ENCODE measurements at places on chromosomes 12 and 14.

GRCh38 chr12:85568395-85569103, 267.7 kb downstream of the RASSF9 start:
- no peak for DNase-seq

GRCh38 chr14:33229269-33229929, 290.7 kb downstream of the NPAS3 start:
- DNase-seq: no peak

DNA sequence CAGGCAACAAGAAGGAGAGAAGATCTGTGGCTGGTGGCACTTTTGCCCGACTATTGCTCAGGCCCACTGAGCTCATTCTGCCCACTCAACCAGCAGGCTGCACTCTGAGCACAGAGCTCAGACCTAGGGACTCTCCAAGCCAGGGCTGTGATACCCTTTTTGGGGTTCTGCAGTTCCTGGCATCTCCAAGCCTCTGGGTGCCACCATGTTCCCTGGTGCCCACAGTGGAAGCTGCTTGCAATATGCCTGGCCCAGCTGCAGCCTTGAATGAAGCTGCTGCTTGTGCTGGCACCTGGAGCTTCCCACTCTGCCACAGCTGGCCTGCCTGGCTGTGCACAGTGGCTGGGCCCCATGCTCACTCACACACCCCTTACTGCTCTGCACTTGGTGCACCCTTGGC, 236.1 kb downstream of the ADGRD1 start:
- DNase-seq: no peak

DNA sequence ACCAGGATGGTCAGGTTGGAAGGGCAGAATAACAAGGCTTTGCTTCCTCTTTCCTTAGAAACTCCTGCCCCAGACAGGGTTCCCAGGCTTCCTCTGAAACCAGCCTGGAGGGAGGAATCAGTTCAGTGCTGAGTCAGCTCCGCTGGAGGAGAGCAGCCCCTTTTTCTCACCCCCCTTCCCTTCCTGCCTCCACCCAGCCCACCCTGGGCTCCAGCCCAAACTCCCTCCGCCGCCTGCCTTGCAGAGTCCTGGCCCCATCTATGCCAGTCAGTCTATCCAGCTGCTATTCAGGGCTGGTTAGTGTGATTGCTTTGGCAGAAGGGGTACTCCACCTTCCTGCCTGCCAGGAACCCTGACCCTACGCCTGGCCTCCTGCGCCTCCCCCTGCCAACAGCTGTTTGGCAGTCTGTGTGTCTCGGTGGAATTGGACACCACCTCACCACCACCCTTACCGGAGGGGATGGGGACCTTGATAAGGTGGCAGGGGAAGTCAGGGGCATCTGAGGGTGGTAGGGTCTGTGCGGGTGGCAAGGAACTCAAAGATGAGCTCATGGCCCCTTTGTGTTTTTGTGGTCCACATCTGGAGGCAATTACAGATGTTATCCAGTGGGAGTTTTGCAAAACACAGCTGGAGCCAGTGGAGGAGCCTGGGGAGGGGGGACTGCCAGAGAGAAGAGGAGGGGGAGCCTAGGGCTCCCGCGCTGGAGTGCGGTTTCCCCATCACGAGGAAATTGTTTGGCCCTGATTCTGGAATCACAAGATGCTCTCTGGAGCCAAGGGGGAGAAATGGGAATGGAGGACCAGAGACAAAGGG, 12.2 kb downstream of the MMP14 start:
- DNase-seq: no peak

- DNase-seq: no peak
Observed at GRCh38 chr12:100868487-100868886, 73.9 kb downstream of the ANO4 start.

DNA sequence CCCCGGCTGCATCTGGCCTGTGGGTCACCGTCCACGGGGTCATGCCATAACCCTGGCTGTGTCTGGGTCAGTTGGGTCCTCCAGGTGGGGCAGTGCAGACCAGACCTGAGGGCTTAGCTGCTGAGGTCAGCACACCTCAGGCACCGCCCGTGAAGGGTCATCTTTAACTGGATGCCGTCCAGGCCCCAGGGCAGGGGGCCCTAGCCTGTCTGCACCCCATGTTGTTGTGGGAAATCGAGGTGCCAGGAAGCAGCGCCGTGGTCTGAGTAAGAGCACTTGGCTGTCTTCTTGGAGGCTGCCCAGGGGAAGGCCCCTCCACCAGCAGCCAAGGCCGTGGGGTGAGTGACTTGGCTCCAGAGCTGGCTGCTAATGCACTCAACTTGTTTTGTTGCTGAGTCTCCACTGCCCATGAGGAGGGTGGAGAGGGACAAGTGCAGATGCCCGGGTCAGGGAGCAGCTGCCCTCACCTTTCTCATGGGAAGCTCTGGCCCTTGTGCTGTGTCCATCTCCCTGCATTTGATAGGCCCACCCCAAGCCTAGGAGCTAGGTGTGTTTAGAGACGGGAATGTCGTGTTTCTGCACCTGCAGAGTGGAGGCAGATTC, 317.2 kb downstream of the TMEM121 start:
- DNase-seq: no peak

DNA sequence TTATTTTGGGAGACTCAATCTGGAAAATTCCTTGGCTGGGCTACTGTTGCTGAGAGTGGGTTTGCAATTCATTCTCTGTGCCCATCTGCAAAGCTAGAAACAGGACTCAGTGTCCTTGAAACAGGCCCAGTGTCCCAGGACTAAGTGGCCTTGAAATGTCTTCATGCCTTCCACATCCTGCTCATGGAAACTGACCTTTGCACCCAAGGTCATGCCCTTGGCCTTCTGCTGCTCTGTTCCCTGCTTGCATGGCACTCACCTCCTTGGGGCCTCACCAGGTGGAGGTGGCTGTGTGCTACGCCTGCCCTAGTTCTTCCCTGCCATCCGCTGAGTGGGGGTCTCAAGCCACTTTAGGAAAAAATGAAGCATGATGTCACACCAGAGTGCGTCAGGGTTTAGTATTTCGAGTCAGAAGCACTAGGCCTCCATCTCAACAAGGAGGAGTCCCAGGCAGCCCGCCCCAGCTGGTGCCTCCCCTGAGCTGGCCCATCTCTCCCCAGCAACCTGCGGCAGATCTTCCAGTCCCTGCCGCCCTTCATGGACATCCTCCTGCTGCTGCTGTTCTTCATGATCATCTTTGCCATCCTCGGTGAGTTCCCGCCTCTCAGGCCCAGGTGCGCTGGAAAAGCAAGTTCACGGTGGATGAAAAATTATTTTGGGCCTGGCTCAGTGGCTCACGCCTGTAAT, 48.1 kb downstream of the TPCN1 start:
- no peak for DNase-seq

GRCh38 chr12:54796991-54797390, 57.3 kb upstream of the MUCL1 start:
- DNase-seq: no peak

- no peak for DNase-seq
Observed at GRCh38 chr14:53525608-53526007, 372.5 kb upstream of the DDHD1 start.

- DNase-seq: no peak
Observed at GRCh38 chr14:78978896-78979295, 808.7 kb downstream of the NRXN3 start.

- DNase-seq: no peak
Observed at GRCh38 chr14:64423987-64424386, 35.8 kb downstream of the MTHFD1 start.

DNA sequence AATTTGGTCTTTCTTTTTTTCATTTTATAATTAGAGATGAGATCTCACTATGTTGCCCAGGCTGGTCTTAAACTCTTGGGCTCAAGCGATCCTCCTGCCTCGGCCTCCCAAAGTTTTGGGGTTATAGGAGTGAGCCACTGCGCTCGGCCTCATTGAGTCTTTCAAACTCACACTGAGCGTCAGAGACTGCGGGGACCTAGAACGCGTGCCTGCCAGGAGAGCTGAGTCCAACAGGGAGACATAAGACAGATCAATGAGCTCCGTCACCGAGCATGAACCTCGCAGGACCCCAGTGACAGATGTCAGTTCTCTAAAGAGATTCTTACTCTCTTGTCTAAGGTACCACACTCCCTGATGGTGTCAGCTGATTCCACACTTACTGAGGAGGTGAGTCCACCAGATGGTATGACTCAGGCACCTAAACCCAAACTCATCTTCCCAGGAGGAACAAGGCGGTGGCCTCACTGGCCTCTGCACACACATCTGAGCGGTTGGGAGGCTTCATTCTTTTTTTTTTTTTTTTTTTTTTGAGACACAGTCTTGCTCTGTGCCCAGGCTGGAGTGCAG, 58.9 kb downstream of the CCDC88C start:
- no peak for DNase-seq

- no peak for DNase-seq
Observed at GRCh38 chr12:59619461-59620240, 23.8 kb downstream of the SLC16A7 start.

DNA sequence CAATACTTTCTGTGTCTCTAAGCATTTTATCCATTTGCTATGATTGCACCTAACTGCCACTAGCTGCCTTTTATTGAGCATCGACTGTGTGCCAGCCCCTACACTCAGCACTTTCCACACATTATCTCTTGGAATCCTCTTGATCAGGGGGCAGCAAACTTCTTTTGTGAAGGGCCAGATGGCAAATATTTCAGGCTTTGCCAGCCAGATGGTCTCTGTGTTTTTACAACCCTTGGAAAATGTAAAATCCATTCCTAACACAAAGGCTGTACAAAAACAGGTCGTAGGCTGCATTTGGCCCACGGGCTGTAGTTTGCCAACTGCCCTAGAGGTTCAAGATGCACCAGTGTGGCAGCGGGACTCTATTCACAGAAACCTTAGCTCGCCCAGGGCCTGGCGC, 19.5 kb downstream of the FOXN4 start:
- DNase-seq: no peak

GRCh38 chr14:81062816-81063215, 107.4 kb downstream of the TSHR start:
- no peak for DNase-seq

GRCh38 chr14:76846331-76847047, 20.3 kb downstream of the LRRC74A start:
- DNase-seq: no peak

- no peak for DNase-seq
Observed at GRCh38 chr14:52650774-52651173, 44.6 kb downstream of the ERO1A start.

DNA sequence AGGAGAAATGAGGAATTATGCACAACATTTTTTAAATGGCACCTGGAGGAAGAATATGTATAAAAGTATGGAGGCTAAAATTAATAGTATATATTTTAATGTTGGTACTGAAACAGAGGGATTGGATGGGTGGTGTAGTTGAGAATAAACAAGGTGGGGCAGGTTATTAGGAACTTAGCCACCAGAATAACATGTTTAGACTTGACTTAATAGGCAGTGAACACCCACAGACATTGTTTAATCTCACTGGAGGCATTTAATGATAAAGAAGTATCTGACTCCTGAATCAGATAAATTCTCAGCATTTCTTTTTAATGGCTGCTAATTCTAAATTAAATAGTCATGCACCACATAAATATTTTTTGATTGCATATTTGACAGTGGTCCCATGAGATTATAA, 139.7 kb downstream of the CNTN1 start:
- no peak for DNase-seq

DNA sequence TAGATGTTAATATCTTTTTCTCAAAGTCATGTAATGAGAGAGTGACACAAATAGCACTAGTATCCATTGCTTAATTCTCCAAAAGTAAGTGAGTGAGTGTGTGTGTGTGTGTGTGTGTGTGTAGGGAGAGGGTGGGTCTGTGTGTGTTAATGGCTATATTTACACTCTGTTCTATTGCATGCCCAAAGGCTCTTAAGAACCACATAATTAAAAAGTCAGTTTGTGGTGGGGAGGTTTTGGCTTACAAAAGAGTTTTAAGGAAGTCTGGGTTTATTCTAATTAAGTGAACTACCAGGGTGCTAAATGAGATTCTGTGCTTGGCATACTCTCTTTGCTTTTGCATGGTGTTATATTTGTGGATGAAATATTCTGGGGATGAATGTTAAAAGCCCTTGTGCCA, 1897.6 kb upstream of the FLRT2 start:
- DNase-seq: no peak

DNA sequence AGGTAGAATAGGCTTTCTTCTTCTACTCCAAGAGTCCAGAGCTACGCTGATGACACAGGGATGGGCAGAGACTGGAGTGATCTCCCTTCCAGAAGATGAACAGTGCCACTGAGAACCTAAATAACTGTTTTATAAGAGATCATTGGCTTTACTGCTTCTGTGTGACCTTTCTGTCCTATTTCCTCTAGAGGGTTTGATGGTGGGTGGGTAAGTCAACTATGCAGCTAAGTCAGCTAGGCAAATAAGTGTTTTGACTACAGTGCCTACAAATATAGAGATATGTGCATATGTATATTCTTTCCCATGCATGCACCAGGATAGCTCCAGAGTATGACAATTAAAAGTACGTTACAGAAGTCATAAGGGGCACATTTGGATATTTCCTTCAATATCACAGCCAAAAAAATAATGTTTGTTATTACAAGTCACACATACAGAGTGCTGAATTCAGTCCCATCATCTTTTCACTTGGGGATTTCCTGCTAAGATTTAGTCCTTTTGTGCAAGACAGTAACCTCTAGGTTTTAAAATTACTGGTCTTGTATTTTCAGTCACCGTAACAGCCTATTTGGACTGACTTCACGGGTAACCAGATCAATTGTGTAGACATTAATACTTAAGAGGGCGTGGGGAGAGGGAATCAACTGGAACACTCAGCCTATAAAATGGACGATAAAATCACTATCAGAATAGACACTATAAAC, 412.6 kb upstream of the SOX5 start:
- DNase-seq: no peak

All from esophagus squamous epithelium (tissue), 5 donors.